HEK293T (cell line): ENCODE measurements at places on chromosomes 16 and 17.

DNA sequence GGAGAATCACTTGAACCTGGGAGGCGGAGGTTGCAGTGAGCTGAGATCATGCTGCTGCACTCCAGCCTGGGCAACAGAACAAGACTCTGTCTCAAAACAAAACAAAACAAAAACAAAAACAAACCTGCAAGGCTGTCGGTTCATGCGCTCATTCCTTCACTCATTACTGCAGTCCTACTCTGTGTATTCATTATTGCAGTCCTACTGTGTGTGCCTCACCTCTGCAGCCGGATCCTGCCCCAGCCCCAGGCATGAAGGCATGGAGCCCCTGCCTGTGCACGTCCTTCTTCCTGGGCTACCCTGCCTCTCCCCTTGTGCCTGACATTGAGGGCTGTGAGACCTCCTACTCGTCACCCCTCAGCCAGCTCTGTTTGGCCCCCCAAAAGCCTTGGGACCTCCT is 57.6 kb downstream of the TMEM235 start:
- DNase-seq = no peak

DNA sequence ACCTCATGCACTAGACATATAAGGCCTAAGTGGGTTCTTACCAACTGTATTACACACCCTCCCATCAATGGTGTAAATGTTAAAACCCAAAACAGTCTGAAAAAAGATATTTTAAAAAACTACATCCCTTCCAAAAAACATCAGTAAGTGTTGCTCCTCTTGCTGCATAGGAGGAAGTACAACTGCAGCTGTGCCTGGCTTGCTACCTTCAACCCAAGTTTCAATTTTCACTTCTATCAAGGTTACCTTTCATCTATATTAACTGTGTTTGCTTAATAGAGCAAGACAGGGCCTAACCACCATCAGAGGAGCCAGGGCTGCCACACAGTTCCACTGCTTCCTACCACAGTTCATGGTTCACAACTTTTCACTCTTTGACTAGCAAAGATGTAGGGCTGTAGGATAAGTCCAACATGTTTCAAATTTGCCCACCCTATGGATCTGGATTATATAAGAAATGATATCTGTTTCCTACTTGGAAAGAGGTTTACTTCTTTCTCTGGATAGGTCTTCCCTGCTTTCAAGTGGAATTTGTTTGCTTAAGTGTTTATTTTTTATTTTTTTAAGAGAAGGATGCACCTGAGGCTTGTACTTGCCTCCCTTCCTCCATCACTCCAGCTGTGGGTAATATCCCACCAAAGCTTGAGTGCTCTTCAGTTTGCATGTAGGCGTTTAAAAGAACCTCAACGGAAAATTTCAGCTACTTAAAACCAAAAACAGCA is 56.7 kb downstream of the GRB7 start:
- DNase-seq = no peak

DNA sequence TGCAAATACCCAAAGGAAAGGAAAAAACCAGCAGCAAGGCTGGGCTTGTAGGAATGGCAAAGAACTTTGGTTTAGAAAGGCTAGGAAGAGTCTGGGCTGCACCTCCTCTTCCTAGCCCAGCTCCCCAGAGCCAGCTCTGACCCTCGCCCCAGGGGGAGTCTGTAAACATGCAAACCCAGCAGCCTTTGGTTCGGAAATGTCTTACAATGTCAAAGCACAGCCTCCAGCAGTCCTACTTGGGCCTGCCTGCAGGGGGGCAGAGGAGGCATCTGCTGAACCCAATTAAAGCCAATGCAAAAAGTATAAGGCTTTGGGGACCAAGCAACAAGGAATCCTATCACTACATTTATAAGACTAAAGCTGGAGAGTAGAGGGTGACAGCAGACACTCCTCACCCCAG is 5.0 kb upstream of the FTSJ3 start:
- DNase-seq = no peak

DNA sequence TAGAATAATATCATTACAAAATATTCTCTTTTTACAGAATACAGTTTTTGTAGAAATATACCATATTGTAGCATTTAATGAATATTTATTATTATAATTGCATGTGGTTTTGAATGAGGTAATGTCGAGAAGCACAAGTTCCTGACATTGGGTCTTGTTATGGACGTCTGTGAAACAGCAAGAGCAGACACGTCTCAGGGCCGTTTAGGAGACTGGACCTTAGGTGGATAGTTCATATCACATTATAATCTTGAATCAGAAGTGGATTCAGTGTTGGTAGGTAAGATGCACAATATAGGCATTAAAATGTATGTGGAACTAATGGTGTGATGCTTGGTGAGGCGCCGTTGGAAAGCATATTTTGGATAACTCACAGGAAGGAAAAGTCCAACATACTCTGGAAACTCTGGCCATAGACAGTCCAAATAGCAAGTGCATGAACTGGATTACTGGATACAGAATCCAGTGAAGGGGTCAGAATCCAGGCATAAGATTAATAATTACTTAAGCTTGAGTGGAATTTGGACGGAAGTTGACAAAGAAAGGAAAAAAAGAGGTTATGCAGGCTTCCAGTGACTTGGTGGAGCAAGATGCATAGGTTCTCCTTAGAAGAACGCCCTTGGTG is 17.2 kb downstream of the ABCA8 start:
- no peak for DNase-seq

DNA sequence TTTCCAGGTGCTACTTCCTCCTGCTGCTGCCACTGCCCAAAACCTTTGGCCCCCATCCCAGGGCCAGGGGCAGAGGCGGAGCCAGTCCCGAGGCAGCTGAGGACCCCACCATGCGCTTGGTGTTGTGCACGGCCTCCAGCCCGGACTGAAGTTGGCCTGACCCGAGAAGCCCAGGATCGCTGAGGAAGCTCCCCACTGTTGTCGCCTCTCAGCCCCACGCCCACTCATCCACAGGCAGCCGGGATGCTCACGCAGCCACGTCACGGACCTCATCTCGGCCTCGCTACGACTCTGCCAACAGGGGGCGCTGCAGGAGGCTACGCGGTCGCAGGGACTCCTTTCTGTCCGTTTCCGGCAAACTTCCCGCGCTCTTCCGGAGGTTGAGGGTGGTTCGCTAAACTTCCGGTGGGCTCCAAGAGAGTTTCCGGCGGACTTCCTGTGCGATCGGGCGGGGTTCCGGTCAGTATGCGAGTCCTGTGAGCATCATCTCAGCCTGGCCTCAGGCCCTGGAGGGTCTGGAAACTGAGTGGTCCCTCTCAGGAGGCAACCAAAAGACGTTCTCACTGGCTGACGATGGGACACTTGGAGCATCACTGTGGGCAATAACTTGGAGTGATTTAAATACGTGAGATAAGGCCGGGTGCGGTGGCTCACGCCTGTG is 12.4 kb downstream of the ZG16B start:
- DNase-seq = peak; percentile 96

DNA sequence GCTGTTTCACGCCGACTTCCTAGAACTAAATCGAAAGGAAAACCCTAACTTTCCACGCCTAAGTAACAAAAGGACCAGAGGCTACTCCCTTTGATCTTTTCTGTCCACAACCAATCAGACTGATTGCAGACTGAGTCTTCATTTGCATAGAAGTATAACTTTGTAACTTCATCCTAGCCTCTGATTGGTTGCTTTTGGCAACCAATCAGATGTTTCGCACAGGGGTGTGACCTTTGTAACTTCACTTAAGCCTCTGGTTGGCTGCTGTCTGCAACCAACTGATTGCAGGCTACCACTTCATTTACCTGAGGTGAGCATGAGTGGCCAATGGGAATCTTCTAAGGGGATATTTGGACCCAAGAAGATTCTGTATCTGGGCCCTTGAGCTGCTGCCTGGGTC is 17.4 kb upstream of the ICAM2 start:
- DNase-seq = no peak

GRCh38 chr16:3846087-3846486 is 34.4 kb downstream of the CREBBP start:
- DNase-seq = no peak

- no peak for DNase-seq
Observed at GRCh38 chr17:34219405-34219804, 35.7 kb upstream of the CCL2 start.

DNA sequence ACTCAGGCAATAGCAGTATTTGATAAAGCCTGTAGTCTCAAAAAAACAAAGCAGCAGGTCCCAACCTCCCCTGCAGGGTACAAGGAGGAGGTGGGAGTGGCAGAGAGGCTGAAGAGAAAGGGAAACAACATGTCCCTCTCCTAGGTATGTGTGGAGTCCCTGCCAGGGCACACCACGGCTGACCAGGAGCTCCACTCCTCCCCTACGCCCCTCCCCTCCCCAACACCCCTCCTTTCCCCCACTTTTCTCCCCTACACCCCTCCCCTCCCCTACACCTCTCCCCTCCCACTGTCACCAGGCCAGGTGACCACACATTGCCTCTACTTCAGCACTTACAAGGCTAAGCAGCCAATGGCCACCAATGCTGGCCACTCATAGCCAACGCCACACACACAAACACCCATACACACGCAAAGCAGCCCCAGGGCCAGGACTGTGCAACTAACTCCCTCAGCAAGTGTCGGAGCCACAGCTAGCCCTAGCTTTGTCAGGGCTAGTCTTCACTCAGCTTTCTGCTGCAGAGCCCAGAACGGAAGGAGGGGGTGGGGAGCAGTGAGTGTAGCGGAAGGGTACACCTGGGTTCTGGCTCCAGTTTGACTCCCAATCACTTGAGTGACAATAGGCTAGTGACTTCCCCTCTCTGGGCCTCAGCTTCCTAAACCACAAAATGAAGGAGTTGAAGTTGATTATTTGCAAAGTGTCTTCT is 8.2 kb downstream of the CAVIN1 start:
- peak; percentile 3 for DNase-seq

GRCh38 chr17:39264119-39264518 is 38.4 kb upstream of the STAC2 start:
- no peak for DNase-seq

- no peak for DNase-seq
Observed at GRCh38 chr17:40825599-40825998, 3.2 kb upstream of the KRT10 start.

DNA sequence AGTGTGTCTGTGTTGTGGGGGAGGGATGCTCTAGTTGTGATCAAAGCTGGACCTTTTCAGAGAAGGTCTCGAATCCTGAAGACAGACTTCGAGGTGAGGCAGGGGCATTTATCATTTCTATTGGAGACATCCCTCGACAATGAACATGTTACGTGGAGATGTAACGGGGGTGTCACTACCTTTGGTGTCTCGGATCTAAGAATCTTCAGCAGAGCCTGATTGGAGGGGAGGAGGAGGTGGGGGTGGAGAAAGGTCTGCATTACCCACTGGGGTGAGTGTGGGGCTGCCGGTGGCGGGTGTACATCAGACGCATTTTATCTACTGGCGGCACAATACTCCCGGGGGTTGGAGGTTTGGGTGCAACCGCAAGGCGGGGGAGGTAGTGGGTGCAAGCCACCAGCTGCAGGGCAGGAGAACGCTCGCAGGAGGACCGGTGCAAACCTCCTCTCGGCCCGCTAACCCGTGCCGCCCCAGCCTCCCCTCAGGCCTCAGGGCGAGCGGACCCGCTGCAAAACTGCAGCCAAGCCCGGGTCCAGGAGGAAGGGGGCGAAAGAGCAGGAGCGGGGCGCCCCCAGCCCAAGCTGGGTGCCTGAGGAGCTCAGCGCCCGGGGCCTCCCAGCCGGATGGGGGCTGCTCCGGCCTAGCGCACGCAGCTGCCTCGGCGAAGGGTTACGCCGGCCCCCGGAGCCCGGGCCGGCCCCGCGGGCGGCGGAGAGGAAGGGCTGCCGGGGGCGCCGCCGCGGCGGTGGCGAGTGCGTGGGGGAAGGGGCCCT is 735 bp downstream of the ZNF652 start:
- no peak for DNase-seq

DNA sequence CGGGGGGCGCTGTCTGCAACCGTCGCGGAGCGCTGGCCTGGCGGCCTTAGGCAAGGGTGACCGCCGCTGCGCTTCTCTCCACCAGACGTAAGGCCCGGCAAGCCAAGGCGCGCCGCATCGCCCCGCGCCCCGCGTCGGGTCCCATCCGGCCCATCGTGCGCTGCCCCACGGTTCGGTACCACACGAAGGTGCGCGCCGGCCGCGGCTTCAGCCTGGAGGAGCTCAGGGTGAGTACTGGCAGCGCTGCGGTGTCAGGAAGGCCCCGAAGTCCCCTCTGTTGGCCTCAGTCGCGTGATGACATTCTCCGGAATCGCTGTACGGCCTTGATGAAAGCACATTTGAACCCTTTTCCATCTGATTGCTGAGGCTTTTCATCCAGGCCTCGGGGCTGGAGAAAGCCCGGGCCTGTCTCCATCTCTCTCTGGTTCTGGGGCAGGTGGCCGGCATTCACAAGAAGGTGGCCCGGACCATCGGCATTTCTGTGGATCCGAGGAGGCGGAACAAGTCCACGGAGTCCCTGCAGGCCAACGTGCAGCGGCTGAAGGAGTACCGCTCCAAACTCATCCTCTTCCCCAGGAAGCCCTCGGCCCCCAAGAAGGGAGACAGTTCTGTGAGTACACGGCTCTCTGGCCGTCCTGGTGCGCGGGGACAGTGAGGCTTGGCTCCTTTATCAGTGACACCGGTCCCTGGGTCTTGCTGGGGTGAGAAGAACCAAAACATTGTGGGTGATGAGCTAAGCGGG is 831 bp downstream of the RPL13 start:
- DNase-seq = no peak

GRCh38 chr17:54956791-54957190 is 11.7 kb downstream of the COX11 start:
- DNase-seq = no peak

- no peak for DNase-seq
Observed at GRCh38 chr17:14318918-14319205, 18.0 kb downstream of the HS3ST3B1 start.

DNA sequence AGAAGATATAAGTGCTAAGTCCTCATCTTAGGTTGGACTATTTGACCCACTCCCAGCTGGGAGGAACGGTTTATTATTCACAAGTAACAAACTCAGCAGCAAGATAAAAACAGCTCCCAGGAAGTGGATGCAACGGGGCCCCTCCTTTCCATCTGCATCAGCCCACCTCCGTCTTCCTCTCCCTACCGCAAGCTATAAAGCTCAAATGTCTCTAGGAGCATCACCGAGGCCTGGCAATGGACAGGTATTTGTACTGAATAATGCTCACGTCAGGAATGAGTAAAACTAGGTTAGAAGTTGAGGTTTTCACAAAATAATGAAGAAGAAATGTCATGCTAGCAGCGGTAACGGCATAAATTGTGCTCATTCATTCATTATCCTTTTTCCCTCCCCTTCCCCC is 408.7 kb upstream of the PSMD7 start:
- no peak for DNase-seq

DNA sequence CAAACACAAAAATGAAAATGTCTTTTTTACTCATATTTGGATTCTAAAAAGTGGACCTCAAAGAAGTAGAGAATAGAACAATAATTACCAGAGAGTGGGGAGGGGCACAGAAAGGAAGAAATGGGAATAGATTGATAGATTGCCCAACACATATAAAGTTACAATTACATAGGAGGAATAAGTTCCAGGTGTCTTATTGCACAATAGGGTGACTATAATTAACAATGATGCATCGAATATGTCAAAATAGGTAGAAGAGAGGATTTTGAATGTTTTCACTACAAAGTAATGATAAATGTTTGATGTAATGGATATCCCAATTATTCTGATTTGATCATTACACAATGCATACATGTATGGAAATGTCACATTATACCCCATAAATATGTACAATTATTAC is 556.0 kb downstream of the CDH8 start:
- DNase-seq = no peak
